ENCODE measurements at places on chromosomes 6 and 20. TPM values are rescaled to one million over a fixed set of nuclear protein-coding genes. Genes with fewer than 3 reads are reported as not detected.

The GNL1 gene
- 33.8 TPM for total RNA-seq

The MYLK2 gene
- total RNA-seq, result 0.84 TPM

The CALHM5 gene
- 0.10 TPM for total RNA-seq

The FNDC1 gene
- 0.05 TPM for total RNA-seq

The OGFRL1 gene
- total RNA-seq, result 9.0 TPM

All from A549 treated with RU486 at 1 μM for 4 hours (cell line).